GM20000 (cell line): ENCODE measurements at places on chromosomes 5 and 9.

DNA sequence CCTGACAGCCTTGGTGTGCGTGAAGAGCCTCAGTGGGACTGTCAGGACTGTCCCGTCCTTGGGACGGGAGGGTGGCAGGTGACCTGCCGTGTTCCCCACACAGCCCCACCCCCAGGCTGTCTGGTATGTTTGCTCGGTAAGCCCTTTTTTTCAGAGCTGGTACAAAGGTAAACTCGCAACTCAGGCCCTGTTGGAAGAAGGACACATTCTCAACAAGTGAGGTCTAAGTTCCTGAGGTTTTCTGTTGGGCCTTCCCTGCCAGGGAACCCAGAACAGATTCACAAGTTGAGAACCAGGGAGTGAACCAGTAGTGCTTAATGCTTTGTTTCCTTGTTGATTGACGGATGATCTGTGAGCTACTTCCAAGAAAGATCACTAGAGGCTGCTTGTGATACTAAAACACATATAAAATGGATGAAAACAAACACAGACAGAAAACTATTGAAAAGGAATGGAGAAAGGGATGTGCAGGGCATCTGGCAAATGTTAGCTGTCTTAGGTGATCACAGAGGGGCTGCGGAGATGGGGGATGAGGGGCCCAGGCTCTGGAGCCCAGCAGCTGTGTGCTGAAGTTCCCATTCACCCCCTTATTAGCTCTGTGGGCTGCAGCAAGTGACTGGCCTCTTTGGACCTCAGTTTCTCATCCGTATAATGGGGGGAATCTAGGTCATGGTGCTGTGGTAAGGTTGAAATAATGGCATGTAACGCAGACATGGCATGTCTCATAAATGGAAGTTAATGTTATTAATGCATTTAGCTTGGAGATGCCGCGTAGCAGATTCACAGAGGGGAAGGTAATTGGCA, 2.7 kb downstream of the NDST1 start:
- DNase-seq = no peak

DNA sequence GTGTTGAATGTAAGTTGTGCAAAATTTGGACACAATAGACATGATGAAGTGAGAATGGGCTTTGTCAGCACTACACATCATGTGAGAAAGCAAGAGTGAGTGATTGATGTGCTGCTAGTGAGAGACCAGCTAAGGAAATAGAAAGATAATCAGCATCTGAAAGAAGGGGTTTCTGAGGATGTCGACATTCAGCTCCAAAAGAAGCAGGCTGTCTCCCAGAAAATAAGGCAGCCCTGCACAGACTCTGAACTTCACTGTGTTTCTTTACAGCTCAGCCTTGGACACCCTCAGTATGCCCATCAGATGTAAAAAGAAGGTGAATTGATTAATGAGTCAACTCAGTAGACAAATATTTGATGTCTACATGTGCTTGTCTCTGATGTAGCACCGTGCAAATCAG, 80.8 kb upstream of the ADCY2 start:
- DNase-seq = no peak

DNA sequence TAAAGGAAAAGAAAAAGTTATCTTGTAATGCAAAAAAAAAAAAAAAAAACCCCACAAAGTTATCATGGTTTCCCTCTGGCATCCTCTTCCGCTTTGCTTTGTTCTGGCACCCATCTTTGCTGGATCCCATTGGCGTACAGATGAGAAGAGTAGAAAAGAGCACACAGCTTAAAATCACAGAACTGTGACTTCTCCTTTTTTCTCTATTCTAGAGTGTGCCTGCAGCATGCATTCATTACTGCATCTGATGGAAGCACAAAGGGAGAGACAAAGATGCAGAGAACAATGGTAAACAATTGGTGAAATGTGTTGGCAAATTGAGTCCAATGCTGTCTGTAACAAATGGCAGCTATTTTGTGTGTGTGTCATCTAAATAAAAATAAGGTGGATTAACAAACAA, 440.8 kb upstream of the PIK3R1 start:
- no peak for DNase-seq

GRCh38 chr9:6665628-6666027, 20.1 kb upstream of the GLDC start:
- no peak for DNase-seq

DNA sequence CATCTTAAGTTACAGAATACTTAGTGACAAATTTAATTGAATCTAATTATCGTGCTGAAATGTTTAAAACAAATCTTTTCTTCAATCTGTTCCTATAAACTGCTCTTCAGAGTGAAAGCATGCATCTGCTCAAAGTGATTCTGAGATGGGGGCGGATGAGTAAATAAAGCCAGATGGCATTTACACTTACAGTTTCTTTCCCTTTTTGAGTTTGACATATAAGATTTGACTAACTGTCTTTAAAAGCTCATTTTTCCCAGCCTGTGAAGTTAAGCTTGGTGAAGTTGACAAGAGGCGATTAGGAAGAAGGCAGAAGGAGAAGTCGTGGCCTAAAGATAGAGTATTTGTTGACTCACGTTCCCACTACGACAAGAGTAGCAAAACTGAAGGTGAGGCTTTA, 137.4 kb downstream of the LPAR1 start:
- no peak for DNase-seq

- DNase-seq = no peak
These were observed 238.7 kb downstream of the AGTPBP1 start for GRCh38 chr9:85502815-85503655.

DNA sequence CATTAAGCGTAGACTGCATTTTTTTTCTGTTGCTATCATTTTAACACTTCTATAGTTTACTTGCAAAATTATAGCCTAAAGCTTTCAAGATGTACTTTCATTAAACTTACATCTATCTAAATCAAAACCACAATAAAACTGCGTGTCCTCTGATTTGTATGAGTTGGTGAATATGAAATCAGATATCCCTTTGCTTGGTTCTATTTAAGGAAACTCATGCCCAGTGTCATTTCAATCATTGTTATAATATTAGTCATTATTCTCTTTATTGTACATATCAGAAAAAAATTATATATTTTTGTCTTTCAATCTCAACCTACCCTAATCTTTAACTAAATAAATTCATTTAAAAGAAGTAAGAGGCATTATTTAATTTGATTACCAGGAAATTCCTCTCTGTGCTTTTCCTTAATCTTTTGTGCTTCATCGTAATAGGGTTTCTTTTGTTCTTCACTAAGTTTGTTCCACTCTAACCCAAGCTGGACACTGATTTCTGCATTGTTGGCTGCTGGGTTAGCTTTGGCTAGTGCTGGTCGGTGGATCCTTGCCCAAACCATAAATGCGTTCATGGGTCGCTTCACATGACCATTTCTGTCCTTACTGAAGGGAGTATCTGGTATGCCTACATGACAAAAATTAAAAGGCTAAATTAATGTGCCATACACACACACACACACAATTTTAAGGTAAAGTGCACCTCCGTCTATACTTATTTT, 3.8 kb downstream of the SOX30 start:
- DNase-seq = no peak

GRCh38 chr5:133741396-133741795, 129.1 kb upstream of the FSTL4 start:
- no peak for DNase-seq

DNA sequence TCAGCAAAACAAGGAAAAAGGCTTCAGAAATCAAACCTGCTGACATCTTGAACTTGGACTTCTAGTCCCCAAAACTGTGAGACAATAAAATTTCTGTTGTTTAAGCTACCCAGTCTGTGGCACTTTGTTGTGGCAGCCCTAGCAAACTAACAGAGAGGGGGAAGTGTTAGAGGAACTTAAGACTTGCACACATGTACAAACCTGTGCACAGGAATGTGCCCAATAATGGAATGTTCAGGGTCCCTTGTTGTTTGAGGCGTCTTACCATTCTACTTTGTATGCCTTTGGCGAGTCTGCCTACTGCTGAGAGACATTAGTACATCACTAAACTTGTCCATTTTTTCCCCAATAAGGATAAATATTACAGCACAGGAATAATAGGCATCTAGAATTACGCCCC, 160.3 kb downstream of the WDR70 start:
- DNase-seq = no peak

GRCh38 chr9:5842929-5843793, 10.2 kb upstream of the ERMP1 start:
- DNase-seq = no peak

DNA sequence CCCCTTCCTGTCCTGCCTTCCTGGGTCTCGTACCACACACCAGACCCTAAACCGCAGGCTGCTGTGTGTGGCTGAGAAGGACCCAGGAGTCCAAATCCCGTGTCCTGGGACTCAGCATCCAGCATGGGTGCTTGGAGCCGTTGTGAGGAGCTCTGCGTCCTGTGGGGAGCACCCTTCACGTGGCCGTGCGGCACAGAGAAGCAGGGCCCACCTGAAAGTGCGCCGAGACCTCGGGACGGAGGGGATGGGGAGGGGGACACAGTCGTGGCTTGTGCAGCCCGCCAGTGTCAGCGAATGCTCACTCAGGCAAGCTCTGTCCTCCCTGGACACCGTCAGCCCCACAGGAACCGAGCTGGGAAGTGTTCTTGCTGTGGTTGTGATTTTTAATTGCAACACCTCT, 244.6 kb downstream of the CACNA1B start:
- DNase-seq = no peak

GRCh38 chr5:2890011-2890410, 138.5 kb upstream of the IRX2 start:
- no peak for DNase-seq

- DNase-seq = no peak
These were observed 20.7 kb downstream of the TTC39B start for GRCh38 chr9:15286161-15286821.

DNA sequence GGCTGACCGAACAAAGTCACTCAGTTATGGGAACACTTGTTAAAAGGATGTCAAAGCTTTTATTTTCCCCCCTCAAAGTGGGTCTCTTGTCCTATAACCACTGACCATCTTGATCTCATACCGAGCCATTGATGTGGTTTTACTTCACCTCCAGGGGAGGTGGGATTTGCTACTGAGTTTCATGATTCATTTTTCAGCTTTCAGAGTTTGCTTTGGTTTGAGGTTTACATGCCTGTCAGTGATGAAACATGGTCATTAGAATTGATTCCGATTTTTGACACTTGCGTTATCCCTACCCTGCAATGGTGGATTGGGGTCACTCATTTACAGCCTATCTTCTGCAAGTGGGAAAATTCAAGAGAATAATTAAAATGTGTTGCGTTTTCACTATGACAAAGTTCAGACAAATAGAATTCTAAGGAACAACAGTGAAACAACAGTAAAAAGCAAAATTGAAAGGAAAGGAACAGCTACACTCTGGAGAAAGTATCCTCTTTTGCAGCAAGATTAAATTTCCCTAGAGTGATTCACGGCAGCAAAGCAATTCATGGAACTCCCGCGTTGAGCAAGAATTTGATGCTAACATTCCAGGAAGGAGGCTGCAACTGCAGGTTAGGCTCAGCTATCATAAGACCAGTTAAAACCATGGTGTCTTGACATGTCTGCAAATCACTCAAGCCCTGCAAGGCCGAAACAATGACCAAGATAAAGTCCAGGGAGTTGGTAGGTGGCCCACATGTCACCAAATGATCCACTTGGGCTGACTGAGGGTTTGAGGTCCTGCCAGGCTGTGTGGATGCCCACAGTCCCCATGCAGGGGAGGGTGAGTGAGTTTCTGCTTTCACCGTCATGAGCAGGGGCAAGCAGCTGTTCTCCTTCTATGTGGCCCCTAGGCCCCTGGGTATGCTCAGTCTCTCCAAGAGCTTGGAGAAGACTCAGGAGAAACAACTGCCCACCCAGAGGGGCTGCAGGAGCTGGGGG, 9.4 kb downstream of the GADD45G start:
- no peak for DNase-seq

DNA sequence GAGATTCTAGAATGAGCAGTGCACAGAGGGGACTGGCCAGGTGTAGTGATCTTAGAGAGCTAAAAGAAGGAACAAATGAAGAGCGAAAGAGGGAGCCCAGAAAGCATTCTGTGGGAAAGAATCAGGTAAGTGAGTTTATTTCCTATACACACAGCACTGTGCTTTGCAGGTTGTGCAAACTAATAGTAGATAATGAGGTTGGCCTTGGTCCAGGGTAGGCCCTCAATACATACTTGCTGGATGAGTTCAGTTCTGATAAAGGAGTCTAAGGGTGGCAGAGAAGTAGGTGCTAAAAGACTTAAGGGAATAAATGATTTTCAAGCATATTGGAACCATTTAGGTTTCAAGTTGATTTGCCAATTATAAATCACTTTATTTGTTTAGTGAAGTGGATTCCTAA, 122.0 kb downstream of the NPR3 start:
- no peak for DNase-seq

- peak; percentile 75 for DNase-seq
These were observed 20.4 kb downstream of the ANKS6 start for GRCh38 chr9:98775831-98776441.

- no peak for DNase-seq
These were observed 24.3 kb upstream of the KCNIP1 start for GRCh38 chr5:170479484-170479883.

- no peak for DNase-seq
These were observed 75.9 kb downstream of the RAD23B start for GRCh38 chr9:107358986-107359385.

- no peak for DNase-seq
These were observed 607 bp downstream of the PRELID2 start for GRCh38 chr5:145834554-145834916.

DNA sequence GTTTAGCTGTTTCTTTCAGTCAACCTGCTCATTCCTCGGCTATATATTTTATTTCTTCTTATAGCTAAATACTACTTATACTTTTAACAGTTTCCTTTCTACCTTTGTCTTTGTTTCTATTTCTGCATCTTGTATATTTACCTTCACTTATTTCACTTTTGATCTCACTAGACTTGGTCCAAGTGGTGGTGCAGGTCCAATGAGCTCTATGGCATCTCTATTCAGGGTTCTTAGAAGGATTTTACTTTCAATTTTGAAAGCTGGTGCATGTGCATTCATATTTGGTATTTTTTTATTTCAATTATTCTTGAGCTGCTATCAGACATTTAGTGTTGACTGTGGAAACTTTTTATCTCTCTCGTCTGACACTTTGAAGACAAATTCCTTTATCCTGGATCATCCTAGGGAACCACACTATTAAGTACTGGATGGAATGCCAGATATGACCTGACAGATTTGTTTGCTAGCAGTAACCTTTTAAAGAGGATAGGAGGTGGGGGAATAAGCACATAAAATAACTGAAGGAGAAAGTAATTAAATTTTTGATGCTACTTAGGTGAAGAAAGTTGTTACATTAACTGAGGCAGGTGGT, 123.1 kb upstream of the PJA2 start:
- DNase-seq = no peak

DNA sequence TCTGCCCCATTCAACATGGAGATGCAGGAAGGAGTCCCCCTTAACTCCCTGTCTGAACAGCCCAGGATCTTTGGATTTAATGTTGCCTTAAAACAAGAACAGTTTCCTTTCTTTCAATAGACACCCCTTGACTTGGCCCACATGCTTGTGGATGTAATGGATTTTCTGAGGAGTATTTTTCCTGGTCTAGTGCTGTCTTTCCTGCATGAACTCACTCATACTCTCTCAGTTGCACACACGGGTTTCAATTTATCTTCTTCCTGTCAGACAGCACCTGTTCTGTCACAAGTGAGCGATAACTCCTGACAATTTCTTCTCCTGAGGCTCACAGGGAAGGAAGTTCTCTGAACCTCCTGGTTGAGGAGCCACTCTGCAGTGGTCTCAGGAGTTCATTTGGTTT, 85.1 kb downstream of the ACER2 start:
- DNase-seq = no peak

DNA sequence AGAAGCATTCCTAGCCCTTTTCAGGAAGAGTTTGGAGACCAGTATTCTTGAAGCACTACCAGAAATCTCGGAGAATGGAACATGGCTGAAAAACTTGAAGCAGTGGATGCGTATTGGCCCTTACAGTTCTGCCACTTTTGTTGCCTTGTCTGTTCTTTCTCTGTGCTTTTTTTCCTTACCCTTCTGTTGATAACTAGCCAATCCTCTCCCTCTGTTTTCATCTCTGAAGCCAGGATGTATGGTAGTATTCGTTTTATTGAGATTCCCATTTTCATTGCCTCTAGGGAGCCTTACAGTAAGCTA, 564 bp upstream of the CCNH start:
- DNase-seq = peak; percentile 2
